MG63 (cell line): ENCODE measurements at places on chromosomes 6 and 20. TPM values are rescaled to one million over a fixed set of nuclear protein-coding genes. Genes with fewer than 3 reads are reported as not detected.

DNA sequence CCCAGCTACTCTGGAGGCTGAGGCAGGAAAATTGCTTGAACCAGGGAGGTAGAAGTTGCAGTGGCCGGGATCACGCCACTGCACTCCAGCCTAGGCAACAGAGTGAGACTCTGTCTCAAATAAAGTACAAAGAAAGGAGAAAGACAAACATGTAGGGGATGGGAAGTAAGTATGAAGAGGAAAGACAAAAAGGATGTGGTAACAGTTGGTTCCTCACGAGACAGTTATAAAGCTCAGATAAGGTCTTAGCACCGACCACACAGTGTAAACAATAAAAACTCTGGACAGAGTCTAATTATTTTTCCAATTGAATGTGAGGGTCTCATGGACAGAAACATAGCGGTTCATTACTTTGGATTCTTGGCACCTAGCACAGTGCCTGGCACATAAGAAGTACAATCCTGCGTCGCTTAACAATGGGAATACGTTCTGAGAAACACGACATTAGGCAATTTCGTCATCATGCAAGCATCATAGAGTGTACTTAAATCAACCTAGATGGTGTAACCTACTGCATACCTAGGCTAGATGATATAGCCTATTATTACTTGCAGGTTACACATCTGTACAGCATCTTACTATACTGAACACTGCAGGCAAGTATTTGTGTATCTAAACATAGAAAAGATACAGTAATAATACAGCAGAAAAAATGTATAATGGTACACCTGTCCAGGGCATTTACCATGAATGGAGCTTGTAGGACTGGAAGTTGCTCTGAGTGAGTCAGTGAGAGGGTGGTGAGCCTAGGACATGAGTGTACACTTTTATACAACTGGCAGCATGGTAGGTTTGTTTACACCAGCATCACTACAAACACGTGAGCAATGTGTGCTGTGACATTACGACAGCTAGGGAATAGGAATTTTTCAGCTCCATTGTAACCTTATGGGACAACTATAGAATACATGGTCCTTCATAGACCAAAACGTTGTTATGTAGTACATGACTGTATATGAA lies 38.2 kb downstream of the MBOAT1 start:
- DNase-seq, result no peak

VSTM2L gene
- 0.81 and 4.0 TPM in 2 replicates for total RNA-seq

DNA sequence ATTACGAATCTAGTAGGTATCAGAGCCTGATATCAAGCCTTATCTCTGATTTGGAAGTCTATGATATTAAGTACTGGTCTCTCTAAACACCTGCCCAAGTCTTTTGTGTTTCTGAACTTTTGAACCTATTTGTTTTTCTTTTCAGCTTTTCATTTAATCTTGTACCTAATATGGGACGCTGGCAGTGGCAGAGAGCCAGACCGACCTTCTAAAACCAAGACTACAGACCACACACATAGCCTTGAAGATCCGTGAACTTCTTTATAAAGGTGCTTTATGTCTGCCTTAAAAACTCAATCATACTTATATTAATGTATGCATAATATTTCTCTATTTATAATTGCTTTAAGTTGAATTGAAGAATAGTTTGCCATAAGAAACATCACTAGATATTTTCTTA lies 12.6 kb upstream of the PTCHD4 start:
- DNase-seq, result no peak

DNA sequence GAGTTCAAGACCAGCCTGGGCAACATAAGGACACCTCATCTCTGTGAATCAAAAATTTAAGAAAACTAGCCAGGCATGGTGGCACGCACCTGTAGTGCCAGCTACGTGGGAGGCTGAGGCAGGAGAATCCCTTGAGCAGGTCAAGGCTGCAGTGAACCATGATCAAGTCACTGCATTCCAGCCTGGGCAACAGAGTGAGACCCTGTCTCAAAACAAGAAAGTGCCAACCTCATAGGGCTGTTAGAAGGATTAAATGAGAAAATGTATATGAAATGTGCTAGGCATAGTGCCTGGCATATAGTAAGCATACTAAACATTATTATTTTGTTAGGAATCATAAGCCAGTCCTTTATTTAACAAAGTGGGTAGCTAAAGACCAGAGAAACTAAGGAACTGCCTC lies 9.1 kb upstream of the MDGA1 start:
- DNase-seq, result no peak

DNA sequence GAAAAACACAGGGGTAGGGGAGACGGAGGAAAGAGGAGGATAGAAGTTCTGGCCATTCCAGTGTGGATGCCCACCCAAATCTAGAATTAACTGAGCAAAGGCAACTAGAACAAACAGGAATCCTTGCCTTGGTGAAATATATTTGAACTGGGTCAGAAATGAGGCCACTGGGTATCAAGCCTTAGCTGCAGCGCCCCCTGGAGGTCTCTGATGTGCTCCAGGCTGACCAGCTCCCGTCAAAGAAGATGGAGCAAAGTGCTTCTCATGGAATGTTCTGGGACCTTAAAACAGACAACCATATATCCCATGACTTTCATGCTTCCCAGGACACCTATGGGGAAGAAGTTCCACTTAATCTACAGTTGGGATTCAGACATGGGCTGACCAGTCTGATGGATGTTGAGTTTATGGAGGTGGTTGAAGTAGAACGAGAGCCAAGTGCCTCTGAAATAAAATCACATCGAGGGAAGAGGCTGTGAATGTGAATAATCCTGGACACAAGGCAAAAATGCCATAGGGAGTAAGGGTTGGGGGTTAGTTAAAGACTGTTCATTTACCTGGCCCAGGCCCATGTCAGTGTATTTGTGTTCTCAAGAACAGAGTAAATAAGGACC lies 50.4 kb downstream of the HLA-DPB1 start:
- peak; percentile 69 for DNase-seq

GRCh38 chr6:100381111-100381510 lies 83.6 kb downstream of the SIM1 start:
- DNase-seq, result no peak

DNA sequence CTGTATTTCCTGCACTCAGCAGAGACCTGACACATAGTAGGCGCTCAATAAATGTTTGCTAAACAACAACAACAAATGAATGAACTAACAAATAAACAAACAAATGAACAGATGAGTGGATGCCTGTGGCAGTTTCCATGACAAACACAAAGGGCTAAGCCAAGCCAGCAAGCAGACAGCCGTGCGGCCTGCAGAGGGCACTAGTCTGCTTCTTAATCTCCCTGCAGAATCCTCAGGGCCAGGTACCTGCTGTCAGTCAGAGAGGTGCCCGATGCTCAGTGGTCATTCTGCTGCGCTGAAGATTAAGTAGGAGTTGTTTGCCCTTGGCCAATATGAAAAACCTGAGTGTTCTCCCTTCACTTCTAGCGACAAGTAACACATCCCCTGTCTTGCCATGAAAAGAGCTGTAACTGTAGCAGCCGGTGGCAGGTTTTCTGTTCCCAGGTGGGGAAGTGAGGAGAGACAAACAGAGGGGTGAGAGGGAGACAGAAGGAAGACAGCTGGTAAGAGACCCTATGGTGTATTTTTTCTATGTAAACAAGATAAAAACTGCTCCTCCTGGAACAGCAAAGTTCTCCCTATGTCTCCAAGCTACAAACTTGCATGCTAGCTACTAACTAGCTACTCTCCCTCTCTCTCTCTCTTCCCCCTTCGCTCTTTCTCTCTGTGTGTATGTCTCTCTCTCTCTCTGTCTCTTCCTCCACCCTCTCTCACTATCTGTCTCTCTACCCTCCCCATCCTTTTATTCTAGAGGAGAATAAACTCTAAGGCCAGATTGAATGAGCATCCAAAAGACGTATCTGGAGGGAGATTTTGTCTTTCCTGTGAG lies at the start of gene MC3R:
Gene MC3R (plus strand): TSS at position 779 of the 829 bp plus-strand sequence. CDS start 112 bp downstream, outside the sequence.
- peak; percentile 38 for DNase-seq

ZSCAN12 gene
- 0.64 and 0.95 TPM in 2 replicates for total RNA-seq

GRCh38 chr6:10582774-10583508 lies 61.8 kb downstream of the GCNT2 start:
- no peak for DNase-seq

SPATA2 gene
- total RNA-seq, result 0.56 and 0.72 TPM in 2 replicates

DNA sequence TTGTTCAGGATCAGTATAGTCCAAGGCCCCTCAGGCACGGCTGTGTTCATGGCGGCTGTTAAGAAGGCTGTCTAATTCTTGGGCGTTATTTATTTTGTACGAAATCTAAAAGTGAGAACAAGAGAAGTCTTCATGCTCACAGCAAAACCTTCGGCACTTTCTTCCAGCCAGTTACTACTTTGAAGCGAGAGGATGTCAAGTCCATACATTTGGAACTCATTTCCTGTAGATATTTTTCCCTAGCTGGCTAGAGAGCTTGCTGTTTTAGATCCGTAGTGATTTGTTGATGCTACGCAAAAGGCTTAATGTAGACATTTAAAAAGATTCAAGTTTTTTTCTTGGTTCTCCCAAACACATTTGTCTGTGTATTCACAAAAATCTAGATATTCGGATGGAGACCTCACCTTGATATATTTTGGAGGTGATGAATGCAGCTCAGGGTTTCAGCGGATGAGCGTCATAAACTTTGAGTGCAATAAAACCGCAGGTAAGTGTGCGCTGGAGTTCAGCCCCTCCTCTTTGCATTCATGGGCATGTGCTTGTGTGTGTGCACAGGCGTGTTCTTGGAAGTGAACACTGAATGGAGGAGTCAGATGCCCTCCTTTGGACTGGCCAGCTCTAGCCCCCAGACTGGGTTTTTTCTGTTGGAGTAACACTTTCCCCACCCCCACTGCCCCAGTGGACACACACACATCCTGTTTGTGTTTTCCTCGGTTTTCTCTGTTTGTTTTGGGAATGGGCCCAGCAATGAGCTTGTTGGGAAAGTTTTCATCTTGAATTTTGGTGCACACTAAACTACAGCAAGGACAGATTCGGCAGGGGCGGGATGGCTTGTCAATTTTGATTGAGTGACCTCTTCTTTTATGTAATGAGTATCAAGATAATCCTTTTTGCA lies 65.4 kb downstream of the IGF2R start:
- DNase-seq, result no peak

PRPH2 gene
- not detected in 2 replicates for total RNA-seq

TLDC2 gene
- total RNA-seq, result not detected in 2 replicates

ZNF391 gene
- 3.3 and 5.3 TPM in 2 replicates for total RNA-seq

DNA sequence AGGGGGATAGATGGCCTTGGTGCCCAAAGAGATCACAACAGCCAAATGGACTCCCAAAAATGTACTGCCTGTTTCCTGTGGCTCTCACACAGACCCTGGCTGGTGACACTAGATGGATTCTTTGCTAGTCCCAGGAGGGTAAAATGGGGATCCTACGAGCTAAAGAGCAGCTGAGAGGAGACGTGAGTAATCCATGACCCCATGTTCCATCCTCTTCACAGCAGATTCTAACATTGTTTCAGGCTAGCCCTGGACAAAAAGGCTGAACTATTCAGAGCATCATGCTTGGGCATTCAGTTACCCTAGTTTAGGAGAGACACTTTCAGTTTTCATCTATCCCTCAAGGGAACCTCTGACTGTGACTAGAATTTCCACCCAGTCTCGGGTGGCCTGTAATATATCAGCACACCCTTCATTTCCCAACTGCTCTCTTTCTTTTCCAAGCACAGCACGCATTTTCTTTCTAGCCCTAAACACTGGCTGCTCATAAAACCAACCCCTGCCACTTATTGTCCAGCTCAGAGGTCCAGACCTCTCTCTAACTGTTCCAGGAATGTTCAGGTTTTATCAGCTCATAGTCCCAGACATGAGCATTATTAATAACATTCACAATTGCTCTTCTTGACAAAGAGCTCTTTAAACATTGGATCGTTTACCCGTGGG lies 48.5 kb downstream of the SLC22A1 start:
- no peak for DNase-seq

- DNase-seq, result no peak
Observed at GRCh38 chr6:14873781-14874441, 372.0 kb upstream of the JARID2 start.

GRCh38 chr6:89941031-89941762 lies 46.9 kb downstream of the GJA10 start:
- no peak for DNase-seq

DNA sequence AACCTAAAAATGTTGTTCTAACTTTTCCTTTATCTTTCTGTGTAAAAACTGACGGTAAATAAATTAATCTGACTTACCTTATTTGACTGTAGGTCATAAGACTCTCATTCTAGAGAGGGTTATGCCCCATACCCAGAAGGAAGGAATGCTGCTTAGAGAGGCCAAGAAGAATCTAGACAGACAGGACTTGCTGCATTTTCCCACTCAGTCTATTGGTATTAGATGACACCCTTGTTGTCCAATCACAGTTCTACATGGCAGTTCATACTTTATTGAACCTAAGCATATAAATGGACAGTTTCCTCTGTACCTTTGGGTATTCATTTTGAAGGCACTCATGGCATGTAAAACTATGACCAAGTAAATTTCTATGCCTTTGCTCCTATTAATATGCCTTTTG lies 359.6 kb upstream of the ID4 start:
- DNase-seq, result no peak

C20orf202 gene
- not detected in 2 replicates for total RNA-seq

DNA sequence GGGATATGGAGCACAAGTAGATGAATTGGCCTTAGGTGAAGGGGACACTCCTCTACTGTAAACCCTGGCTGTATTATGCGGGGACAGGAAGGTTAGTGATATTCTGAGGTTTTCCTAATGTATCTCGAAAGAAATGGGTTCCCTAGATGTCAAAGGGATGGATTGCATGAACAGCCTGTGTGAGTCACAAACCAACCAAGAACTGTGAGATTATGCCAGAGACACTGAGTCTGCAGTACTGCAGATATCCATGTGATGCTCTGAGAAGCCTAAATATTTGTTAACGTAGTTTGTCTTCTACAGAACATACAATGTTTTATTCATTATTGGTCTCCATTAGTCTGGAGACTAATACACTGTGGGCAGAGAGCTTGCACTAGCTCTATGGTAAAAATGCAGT lies 182.2 kb downstream of the AKAP7 start:
- no peak for DNase-seq

DNA sequence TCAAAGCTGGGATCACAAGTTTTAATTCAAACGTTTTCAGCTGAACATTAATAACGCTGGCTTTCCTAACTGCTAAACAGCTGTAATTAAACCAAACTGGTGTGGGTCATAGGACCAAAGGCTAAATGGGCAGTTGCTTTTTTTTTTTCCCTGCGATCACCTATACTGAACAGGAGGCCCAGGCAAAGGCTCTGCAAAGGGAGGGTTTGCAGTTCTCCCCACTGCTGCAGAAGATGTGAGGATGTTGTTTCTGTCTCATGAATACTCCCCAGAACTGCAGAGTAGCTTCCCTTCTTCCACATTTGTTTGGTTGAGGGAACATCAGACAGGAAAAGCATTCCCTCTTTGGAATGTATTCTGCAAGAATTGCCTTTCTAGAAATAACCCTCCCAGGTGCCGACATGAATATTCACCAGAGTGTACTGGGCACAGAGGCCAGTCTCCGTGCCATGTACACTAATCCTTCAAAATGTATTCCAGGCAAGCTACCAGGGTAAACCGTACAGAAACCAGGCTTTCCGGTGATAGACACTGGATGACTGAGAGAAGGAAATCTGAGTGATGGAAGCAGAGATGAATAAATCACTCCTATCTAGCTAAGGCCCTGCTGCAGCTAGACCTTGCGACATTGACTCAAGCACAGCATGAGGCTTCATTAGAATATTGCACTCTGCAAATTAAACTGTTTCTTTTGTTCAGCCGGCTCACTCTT lies 370.1 kb downstream of the BTBD9 start:
- no peak for DNase-seq
